ENCODE measurements at places on chromosomes 7 and 10.

- DNase-seq: no peak
These were observed 186.9 kb downstream of the LRRTM3 start for GRCh38 chr10:67112765-67113164.

DNA sequence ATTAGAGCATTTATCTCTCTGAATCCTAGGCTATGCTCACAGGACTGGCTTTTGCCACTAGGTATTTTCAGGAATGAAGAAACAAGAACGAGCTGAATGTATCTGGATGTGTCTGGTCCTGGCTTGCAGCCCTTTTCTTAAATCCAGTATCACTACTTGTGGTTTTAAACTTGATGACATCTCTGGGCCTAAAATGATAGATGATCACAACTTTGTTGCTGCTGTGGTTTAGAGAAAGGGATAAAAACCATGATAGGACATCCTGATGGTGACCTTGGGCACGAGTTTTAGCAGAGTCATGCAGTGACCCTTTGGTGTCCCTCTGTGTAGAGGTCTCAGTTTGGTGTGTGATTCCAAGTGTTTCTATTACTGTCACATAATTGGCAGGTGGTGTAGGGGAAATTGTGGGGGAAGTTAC, 31.7 kb upstream of the SEMA3C start:
- DNase-seq: no peak

GRCh38 chr7:16594061-16594460, 51.5 kb downstream of the ANKMY2 start:
- no peak for DNase-seq

GRCh38 chr10:75739414-75740143, 308.2 kb downstream of the LRMDA start:
- DNase-seq: no peak

DNA sequence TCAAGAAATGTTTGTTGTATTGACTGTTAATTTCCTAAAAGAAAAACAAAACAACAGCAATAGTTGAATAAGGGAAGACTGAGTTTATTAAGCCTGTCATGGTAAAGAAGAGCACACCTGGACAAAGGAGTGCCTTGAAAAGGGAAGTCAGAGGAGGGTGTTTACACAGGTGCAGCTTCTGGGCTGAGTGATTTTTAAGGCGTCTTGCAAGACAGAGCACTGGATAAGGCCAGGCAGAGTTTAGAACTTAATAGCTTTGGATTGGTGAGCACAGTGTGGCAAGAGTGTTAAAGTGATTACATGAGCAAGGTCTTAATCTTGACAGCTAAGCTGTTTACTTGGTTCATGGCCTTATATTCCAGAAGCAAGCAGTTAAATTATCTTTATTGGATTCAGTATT, 423.2 kb downstream of the CNTNAP2 start:
- DNase-seq: no peak

DNA sequence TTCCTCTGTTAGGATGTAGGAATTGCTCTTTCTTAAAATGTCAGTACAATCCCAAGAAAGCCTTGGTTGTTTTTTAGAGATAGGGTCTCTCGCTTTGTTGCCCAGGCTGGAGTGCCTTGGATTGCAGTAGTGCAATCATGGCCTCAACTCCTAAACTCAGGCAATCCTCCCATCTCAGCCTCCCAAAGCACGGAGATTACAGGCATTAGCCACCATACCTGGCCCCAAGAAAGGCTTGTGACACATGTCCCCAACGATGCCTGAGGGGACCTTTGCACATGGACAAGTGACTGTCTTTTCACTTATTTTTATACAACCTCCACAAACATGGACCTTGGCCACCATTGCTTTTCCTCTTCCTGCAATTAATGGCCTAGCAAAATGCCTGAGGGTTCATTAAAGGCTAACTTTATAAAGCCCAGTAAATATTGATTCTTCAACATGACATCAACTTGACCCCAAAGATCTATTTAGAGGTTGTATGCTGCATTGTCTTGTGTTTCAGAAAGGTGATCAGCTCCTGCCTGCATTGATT, 10.0 kb upstream of the SPOCK2 start:
- DNase-seq: no peak

GRCh38 chr7:42858570-42858969, 53.3 kb downstream of the C7orf25 start:
- no peak for DNase-seq

Measured in natural killer cell treated with Interleukin-12 subunit alpha and Interleukin-12 subunit beta and Interleukin-15 and Interleukin-18, amount 100 ng/mL, for 72 hours (primary cell).